RPMI7951 (cell line): ENCODE measurements at places on chromosomes 12 and 14. TPM values are rescaled to one million over a fixed set of nuclear protein-coding genes. Genes with fewer than 3 reads are reported as not detected.

The AKAP5 gene
- 0.36 and 0.59 TPM in 2 replicates for total RNA-seq

The CRIP2 gene
- 120 and 146 TPM in 2 replicates for total RNA-seq

GRCh38 chr14:80996049-80996901, 40.9 kb downstream of the TSHR start:
- peak; percentile 61 for DNase-seq

- DNase-seq, result no peak
Observed at GRCh38 chr12:15589328-15590032, 199.7 kb downstream of the EPS8 start.

DNA sequence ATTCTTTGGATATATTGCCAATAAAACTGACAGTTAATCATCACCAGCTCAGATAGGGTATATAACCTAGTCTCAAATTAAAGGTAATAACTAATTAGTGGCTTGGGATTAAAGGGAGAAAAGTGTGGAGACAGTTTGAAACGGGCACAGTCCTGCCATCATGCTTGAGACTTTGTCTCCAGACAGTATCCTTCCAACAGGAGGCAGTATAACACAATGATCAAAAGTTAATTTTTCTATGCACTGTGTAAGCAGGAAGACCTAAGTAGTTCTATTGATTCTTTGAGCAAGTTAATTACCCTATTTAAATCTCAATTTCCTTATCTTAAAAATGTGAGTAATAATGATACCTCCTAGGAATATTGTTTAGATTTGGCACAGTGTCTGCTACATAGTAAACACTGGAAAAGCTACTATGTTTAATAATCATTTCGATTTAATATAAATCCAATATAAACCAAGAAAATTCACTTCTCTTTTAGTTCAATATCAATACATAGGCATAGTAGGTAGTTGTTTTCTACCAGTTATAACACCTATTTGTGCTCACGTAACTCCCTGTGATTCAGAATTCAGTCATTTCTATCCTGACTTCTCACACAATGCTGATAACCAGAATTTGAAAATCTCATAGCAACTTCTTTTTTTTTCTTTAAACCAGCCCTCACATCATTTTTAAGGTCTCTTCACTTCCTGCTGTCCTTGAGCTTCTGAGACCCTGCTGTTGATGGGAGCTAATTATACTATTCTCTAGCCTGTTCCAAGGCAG, 53.7 kb downstream of the GALNT4 start:
- peak; percentile 40 for DNase-seq
